ENCODE measurements at places on chromosomes 12 and 14.

- DNase-seq = no peak
These were observed 5.7 kb downstream of the STXBP6 start for GRCh38 chr14:25044106-25044698.

GRCh38 chr14:97874394-97874793, 1077.2 kb downstream of the VRK1 start:
- DNase-seq = no peak

- no peak for DNase-seq
These were observed 5.0 kb downstream of the PSMA3 start for GRCh38 chr14:58249611-58250010.

DNA sequence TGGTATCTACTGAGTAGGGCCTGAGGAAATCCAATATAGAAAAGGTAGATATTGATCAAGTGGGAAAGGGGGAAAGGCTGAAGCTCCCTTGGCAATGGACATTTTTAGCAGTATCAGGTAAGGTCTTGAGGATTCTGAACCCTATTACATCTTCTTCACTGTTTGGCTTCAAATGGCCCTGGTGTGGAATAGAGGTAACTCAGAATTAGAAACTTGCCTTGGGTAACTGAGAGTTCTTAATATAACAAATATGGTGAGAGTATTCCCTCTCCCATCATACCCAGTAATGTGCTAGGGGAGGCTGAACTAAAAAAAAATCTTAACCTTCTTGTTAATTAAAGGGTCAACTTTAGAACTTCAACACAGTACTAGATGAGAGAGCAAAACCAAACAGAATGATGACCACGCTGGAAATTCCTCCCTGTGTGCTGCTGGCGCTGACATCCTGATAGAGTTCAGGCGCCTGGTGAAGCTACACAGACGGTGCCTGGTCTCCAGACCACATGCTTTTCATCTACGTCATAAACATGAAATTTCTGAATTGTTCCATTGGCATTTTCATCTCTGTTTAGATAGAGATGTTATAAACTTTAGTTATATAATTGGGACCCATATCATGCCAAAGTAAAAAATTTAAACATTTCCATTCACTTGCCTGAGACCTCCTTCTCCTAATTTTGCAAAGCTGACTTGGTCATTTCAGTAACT, 128.3 kb downstream of the AKAP6 start:
- DNase-seq = no peak

- no peak for DNase-seq
These were observed 125.0 kb upstream of the ETV6 start for GRCh38 chr12:11524446-11524845.

DNA sequence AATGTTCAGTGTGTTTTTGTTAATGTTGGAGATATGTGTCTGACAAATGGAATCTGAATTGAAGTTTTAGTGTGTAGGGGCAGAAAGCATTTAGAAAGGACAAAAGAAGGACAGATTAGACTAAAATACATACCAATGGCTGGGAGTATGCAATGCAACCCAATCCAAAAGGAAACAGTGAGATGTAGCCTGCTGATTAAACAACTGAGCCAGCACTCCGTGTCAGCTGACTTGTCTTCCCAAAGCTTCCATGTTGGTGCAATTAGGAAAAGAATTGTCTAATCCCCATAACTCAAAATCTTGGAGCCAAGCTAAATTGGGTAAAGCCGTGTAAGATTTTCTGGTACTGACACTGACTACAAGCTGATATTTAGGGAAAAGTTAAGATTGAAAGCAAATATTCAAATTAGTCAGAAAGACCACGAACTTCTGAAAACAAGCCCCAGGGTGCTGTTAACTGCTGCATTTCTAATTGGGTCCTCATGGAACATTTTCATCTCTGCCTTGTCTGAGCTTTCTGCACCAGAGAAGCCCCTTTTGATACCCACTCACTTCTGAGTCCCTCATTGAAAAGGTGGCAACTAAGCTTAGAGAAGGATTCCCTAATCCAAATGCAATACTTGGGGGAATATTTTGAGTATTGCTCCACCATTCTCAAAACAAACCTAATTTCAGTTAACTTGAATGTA, 109.1 kb downstream of the DAD1 start:
- no peak for DNase-seq

GRCh38 chr14:22814941-22815713, at the start of gene SLC7A7:
Gene SLC7A7 (minus strand): TSS chr14:22815435. CDS start chr14:22813398, 2,037 bp downstream.
- no peak for DNase-seq

DNA sequence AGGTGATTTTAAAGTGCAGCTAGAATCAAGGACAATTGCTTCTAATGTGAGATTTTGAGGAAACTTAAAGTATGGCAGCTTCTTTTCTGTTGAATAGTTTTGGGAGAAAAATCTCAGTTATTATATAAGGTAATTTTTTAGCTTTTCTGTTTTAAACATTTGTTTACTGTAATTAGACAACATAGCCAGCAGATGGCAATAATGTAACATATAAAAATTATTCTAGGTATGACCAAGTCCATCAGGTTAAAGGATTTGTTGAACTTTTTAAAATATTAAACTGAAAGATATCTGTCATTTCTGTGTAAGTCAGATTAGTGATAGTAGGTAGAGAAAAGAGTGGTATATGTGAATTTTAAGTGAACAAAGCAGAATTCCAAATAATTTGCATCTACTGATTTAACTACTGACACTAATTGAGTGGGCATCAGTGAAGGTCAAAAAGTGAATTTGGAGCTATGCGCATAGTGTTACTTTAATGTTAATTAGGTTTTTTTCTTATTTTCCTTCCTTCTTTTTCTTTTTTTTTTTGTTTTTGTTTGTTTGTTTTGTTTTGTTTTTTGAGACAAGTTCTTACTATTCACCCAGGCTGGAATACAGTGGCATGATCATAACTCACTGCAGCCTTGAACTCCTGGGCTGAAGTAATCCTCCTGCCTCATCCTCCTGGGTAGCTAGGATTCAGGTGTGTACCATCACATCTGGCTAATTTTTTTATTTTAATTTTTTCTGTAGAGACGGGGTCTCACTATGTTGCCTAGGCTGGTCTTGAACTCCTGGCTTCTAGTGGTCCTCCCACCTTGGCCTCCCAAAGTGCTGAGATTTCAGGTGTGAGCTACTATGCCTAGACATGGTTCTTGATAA, 18.6 kb downstream of the PRORP start:
- DNase-seq = no peak

- DNase-seq = no peak
These were observed 19.4 kb downstream of the UTP20 start for GRCh38 chr12:101299346-101299745.

DNA sequence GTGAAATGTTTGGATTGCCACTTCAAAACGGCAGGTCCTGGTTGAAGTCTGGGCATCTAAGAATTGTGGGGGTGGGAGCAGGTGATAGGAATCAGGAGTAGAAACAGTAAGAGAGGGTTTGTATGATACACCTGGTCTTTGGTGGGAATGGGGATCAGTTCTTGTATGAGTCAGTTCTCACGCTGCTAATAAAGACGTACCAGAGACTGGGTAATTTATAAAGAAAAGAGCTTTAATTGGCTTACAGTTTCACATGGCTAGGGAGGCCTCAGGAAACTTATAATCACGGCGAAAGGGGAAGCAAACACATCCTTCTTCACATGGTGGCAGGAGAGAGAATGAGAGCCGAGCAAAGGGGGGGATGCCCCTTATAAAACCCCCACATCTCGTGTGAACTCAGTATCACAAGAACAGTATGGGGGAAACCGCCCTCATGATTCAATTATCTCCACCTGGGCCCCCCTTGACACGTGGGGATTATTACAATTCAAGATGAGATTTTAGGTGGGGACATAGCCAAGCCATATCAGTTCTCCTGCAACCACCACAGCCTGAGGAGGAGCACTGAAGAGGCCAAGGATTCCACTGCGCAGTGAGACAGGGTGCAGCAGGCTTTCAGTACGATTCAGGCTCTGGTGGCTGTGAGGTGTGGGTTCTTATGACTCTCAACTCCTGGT, 52.1 kb downstream of the DRAM1 start:
- no peak for DNase-seq
